ENCODE measurements at places on chromosomes 13 and 19.

- no peak for DNase-seq
Observed at GRCh38 chr13:74274916-74275315, 140.7 kb upstream of the KLF12 start.

DNA sequence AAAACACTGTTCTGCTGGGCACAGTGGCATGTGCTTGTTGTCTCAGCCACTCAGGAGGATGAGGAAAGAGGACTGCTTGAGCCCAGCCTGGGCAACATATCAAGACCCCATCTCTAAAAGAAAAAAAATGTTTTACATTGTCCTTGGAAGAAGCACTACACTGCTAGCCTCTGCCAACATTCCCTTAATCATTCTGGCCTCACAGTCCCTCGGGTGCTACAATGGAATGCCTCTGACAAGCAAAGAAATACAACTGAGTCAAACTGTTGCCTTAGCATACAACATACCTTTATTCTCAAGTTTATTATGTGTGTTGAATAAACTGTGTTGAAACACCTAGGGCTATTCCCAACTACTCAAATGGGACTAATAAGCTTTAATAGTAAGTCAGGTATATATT lies 56.1 kb downstream of the PSPC1 start:
- no peak for DNase-seq

DNA sequence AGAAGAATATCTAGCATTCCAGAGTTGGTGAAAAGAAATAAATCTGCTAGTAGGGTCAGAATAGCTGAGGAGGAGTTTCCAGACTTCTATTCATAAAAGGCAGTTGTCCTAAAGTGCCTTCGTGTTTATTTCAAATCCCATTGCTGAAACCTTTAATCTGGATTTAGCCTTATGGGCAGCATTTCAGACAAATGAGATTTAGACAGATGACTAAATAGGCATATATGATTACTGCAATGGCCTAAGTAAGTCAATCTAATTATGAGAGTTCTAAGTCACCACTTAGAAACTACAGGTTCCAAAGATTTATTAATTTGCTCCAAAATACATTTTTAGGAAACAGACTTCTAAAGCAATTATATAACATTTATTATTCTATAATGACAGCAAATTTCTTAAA lies 368.7 kb downstream of the LIG4 start:
- DNase-seq: no peak

GRCh38 chr19:12777217-12778016 lies 2.1 kb upstream of the HOOK2 start:
- DNase-seq: peak; percentile 69

DNA sequence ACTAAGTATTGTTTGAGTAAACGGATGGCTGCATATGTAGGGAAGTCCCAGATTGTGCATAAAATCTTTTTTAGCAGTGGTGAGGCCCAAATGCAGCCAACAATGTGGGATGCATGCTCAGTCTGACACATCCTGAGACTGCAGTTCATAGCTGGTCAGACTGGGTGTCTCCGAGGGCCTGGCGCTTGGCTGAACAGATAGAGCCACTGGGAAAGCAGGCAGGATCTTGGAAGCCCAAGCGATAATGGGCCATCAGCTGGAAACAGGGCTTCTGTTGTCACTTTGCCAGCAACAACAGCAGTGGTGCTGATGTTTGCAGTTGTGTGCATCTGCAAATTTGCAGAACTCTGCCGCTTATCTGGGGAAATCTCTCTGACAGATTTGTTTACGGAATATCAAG lies 36.1 kb downstream of the MTUS2 start:
- no peak for DNase-seq

DNA sequence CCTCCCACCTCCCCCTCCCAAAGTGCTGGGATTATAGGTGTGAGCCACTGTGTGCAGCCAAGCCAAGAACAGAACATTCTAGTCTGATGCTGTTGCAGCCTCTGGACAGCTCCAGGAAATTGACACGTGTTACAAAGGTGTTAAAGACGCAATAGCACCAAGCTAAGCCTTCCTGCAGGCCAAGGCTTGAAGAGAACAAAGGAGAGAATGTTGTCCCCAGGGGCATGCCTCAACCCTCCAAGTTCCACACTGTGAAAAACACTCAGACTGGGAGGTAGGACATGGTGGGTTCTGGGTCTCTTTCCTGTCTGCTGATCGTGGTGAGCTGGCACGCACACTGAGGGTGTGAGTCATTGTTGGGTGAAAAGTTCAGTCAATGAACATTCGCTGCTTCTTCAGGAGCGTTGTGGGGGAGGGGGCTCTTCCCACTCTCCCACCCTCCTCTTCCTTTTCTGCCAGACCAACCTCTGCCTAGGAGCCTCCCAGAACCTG lies 5.3 kb upstream of the PTPRS start:
- DNase-seq: no peak

GRCh38 chr19:32171719-32172151 lies 173.7 kb upstream of the ZNF507 start:
- no peak for DNase-seq

DNA sequence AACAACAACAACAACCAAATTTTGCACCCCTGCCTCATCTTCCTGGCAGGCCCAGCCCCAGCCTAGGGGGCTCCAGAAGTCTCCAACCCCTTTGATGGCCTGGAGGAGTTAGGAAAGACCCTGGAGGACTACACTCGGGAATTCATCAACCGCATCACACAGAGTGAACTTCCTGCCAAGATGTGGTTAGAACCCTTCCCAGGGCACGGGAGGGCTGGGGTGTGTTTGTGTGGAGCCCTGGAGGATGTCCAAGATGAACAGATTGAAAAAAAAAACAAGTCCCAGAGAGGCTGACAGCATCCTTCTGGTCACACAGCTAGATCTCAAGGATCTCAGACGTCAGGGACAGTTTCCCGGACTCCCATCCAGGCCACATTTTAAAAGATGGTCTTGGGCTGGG lies 13.3 kb downstream of the APOC1 start:
- DNase-seq: no peak

GRCh38 chr19:17615889-17616685 lies 60.6 kb downstream of the COLGALT1 start:
- no peak for DNase-seq

DNA sequence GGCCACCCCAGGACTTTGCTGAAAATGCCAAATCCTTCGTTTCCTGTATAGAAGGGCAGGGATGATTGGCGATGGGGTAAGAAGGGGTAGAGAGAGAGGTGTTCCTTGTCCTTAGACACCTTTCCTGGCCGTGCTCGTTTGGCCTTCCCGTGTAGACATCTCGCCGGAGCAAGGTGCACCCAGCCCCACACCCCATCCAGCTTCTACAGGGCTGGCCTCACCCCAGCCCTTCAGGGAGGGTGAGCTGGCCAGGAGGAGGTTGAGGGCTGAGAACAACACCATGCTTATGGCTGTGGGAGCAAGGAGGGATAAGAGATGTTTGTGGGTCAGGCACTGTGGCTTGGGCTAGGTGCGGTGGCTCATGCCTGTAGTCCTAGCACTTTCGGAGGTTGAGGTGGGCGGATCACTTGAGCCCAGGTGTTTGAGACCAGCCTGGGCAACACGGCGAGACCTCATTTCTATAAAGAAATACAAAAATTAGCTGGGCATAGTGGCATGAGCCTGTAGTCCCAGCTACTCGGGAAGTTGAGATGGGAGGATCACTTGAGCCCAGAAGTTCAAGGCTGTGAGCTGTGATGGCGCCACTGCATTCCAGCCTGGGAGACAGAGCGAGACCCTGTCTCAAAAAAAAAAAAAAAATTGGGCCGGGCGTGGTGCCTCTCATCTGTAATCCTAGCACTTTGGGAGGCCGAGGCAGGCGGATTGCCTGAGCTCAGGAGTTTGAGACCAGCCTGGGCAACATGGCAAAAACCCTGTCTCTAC lies 15.5 kb downstream of the SMARCA4 start:
- DNase-seq: no peak

DNA sequence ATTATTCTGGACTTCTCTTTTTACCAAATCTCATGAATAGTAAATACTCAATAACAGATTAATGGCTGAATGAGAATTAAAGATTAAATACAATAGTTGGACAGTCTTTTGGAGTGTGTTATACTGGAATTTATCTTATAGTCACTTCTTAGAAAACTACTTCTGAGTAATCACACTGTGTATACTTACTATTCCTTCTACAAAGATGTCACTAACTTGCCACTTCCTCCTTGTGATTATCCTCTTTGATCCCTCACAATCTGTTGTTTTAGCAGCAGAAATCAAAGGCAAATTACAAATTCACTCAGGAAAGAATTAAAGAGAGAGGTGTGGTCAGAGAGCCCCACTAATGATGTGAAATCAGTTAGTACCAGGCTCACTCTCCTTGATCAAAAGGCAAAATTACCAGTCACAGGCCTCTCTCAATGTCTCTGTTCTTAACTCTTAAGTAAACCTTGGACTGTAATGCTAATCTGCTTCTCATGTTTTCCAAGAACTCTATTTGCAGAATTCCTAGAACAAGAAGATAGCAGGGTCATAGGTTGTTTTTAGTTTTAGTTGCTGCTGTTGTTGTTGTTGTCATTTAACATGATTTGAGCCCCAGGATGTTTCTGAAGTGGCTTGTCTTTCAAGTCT lies 37.3 kb upstream of the FNDC3A start:
- no peak for DNase-seq

GRCh38 chr13:46934749-46935148 lies 37.9 kb upstream of the HTR2A start:
- DNase-seq: no peak

- DNase-seq: no peak
Observed at GRCh38 chr13:25686831-25687470, 315.2 kb downstream of the ATP8A2 start.

DNA sequence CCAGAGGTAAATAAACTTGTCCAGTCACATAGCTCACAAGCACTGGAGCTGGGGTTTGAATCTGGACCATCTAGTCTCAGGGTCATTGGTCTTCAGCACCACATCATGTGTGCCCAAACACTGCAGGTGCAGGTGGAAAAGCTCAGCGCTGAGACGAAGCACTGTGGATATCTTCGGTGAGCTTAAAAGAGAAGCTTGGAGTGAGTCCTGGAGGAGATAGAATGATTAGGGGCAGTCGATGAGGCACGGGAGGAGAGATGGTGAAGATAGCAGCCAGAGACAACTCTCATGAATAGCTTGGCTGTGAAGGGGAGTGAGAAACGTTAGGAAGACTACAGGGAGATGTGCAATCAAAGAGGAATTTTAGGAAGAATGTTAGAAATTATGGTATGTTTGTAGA lies 389.3 kb downstream of the FGF9 start:
- no peak for DNase-seq

DNA sequence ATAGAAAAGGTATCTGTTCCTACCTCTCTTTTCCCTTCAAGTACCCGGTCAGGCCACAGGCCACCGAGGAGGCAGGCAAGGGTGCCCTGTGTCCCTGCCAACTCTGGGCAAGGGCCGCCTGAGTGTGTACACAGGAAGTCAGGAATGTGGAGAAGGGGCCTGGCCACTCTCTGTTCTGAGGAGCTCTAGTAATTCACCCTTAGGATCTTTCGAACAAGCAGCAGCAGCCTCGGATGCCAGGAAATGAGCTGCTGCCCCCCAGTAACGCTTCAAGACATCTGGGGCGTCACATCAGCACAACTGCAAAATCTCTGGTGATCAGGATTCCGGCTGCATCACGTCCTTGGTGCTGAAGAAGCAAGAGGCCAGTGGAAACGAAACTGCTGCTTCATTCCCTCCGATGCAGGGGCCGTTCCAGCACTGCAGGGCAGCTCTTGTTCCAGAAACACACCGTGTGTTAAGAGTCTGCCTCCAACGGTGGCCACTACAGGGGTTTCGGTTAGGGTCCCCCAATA lies 2.0 kb downstream of the RAB20 start:
- DNase-seq: no peak

GRCh38 chr13:43156916-43157315 lies 133.5 kb downstream of the DNAJC15 start:
- DNase-seq: no peak

DNA sequence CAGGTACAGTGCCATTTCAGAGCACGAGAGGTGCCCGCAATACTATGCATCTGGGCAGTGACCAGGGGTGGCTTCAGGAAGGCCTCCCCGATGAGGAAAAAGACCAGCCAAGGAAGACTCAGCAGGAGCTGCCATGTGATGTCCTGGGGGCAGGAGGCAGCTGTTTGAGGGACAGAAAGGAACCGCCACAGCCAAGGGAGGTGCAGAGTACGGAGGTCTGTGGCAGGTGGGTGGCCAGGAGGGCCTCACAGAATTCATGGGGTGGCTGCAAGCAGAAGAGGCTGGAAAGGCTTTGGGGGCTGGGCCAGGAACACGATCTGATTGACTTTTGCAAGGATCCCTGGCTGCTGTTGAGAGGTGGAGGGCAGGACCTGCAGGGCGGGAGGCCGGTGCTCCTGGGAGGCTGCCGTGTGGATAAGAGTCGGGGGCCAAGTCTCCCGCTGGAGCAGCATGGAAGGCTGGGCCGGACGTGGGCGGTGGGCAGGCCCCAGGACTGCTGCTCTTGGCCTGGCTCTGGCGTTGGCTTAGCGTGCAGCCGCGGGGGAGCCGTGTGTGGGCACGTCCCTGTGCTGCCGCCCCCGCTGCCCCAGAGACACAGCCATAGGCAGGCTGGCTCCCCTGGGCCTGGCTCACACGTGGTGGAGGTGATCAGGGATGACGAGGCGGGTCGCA lies 29.1 kb downstream of the CEBPA start:
- no peak for DNase-seq
